NCI-H446 treated with DMSO at 0.1 percent for 48 hours (cell line): ENCODE measurements at places on chromosomes 1 and 21.

DNA sequence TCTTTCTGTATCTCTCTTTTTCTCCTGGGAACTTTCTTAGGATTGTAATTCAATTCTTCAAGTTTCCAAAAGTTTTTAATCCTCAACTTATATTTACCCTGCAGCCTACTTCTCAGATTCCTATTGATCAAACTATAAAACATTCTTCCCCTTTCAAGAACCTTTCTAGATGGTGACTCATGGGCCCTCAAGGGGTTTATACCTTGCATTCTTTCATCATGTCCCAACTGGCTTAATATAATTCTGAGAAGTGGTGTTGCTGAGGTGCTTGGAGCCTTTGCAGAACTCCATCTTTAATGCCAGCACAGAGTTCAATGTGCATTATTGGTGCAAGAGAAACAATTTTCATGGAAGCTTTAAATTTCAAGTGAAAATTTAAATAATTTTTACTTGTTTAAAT is 273.4 kb downstream of the VAV3 start:
- no peak for DNase-seq

DNA sequence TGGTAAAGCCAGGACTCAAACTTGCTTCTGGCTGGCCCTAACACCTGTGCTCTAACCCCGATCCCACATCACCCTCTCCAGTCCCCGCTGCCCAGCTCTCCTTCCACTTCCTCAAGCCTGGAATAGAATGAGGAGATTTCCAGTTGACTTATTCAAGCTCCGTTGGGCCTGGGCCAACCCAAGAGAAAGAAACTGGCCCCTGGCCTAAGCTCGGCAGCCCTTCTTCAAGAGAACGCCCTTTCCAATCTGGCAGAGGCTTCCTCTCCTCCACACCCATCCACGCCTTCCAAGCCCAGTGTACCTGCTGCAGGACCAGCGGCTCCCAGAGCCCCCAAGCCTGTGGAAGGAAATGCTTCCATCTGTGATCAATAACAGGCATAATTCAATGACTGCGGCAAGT is 51.9 kb downstream of the LRRN2 start:
- peak; percentile 88 for DNase-seq

DNA sequence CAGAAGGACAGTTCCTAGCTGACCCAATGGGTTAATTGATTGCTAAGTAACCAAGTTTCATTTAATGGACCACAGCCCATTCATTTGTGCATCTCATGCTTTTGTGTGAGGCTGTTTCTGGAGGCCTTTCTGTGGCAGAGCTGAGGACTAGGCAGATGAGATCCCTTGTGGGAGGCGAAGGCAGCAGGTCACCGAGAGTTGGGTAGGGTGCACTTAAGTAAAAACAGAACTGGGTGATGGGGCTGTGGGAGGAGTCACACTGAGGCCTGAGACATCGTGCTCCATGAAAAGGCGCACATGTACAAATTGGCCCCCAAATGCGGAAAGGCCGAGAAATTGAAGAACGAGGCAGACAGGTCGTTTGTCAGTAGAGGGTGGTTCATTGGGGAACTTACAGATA is 60.9 kb downstream of the S100B start:
- DNase-seq: no peak

GRCh38 chr1:147600119-147601111 is 59.1 kb downstream of the BCL9 start:
- DNase-seq: no peak

DNA sequence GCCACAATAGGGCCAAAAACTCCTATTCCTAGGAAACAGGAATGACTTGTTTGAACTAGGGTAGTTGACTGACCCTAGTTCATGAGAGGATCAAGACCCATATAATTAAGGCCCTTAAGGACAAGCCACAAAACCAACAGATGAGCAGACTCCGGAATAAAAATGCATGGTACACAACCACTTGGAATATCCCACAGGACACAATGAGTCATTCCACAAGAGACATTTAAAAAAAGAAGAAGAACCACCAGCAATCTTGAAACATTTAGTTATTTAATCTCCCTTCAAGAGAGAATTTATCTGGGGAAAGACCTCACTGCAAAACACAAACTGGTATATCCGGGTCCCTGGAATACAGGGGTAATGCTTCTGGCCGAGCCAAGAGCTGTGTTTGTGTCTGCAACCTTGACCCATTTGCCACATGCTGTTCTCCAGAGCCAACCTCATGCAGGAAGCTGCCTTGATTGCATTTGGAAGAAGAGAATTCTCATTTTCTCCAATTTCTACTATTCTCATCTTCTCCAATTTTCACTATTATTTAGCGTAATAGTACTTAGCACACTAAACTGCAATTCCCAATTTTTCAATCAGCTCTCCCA is 135.5 kb downstream of the TGFBR3 start:
- no peak for DNase-seq

DNA sequence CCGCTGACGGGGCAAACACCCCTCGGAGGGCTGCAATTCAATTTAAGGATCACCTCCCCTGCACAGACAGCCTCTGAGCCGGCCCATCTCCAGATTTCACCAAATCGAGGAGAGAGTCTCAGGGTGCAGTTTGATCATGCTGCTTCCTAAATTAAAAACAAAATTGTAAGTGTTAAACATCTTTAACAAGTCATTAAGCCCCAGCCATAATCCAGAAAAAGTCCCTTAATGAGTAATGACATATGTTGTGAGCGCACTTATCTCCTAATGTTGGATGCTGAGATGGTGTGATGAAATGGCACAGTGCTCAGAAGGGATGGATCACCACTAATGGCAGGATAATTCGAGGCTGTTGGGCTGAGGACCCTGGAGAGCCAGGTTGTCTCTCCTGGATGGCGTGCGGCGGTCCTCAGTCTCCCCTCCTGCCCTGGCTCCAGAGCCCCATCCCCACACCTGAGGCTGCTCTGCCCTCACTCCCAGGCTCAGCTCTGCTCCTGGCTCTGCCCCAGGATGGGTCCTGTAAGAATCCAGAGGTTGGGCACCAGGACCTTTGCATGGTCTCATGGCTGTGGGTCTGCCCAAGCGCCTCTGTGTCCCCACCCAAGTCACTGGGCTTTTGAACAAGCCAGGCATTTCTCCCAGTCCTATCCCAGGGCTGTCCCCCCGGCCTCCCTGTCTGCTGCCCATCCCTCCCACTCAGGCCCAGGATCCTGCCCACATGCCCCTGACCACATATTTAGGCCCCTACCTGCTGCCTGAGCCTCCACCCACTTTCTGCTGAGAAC is 224.4 kb upstream of the POU3F1 start:
- DNase-seq: no peak

DNA sequence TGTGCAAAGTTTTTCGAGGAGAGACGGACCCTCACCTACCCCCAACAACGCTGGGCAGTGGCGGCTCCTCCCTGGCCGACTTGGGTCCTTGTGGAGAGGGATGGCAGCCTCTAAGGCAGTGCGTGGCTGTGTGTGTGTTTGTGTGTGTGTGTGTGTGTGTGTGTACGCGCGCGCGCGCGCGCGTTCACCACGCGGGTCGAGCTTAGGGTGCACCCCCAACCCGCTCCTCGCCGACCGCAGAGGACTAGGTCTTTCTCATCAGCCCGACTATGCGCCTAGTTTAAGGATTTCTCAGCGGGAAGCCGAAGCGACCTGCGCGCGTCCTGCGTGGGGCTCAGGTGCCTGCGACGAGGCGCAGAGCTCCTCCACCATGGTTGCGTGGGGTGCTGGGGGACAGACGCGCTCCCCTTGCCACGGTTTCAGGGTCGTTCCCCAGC is 940 bp downstream of the SOX13 start:
- no peak for DNase-seq

- no peak for DNase-seq
These were observed 7.2 kb downstream of the HLCS start for GRCh38 chr21:36959020-36959835.

GRCh38 chr1:228321895-228322294 is 84.7 kb downstream of the TRIM11 start:
- DNase-seq: no peak

DNA sequence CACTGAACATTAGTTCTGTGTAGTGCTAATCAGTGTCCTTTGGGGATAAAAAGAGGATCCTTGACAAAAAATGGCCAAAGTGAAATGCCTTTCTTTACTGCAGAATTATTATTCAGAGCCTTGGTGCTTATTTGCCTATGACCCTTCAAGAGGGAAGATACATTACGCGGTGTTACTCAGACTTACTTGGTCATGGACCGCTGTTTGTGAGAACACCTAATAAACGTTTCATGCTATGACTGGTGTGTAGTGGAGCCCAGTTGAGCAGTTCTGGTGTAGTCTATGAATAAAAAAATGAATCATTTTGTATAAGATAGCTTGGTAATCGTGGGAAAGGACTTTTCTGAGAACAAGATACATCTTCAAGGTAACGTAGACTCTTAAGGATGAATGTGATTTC is 8.3 kb downstream of the NFYC start:
- no peak for DNase-seq

GRCh38 chr1:113534130-113534817 is 144.0 kb downstream of the MAGI3 start:
- DNase-seq: peak; percentile 86

DNA sequence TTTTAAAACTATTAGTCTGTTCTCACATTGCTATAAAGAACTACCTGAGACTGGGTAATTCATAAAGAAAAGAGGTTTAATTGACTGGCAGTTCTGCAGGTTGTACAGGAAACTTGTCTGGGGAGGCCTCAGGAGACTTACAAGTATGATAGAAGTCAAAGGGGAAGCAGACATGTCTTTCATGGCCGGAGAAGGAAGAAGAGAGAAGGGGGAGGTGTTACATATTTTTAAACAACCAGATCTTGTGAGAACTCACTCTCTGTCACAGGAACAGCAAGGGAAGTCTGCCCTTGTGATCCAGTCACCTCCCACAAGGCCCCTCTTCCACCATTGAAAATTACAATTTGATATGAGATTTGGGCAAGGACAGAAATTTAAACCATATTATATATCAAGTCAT is 55.9 kb downstream of the CLIC4 start:
- no peak for DNase-seq

GRCh38 chr1:58791106-58791505 is 7.3 kb upstream of the JUN start:
- no peak for DNase-seq

GRCh38 chr1:940107-941014 is 16.6 kb downstream of the SAMD11 start:
- peak; percentile 86 for DNase-seq

DNA sequence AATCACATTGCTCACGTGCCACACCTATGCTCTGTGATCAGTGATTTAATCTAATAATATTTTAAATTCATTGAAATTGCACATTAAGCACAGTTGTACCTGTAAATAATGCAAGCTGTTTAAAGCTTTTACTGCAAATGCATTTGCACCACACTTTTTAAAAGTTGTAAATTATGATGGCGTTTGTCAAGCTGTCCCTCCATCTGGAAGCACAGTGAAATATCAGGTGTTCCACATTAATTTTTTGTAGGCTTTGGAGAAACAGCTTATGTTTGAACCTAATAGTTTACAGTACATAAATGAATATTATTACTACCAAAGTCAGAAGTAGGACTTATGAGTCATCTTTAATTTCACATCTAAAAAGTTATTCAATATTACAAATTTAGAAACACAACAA is 3.0 kb upstream of the DPYD start:
- no peak for DNase-seq

DNA sequence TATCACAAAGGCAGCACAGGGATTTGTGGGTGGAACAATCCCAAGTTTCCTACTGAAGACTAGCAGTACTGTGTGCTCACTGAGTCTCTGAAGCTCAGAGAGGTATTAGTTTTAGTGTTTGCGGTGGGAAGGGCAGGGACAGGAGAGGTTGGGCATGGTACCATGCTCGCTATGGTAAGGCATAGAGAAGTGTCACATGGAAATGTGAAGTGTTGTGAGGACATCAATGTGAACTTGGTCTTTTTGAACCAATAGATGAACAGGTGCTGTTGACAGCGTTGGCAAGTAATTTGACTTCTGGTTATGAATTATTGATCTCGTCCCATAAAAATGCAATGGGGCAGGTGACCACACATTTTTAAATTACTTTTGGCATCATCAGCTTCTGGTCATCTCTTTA is 55.8 kb upstream of the ADAMTS1 start:
- DNase-seq: no peak

DNA sequence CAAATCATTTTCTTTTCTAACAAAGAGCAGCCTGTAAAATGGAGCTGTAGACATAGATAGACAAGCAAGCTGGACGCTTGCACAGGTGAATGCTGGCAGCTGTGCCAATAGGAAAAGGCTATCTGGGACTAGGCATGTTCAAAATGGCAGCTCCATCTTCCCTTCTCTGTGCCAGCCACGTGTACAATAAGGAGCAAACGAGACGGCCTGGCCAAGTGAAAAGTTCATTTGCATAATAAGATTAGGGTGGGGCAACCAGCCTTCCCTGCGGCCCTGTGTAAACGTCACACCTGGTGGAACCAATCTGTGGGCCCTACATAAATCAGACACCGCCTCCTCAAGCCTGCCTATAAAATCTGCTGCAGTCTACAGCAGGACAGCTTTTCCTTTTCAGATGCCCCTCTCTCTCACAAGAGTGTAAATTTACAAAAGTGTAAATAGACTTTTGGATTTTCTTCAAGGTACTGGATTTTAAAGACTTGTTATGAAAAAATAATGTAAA is 16.6 kb upstream of the EDEM3 start:
- DNase-seq: no peak

DNA sequence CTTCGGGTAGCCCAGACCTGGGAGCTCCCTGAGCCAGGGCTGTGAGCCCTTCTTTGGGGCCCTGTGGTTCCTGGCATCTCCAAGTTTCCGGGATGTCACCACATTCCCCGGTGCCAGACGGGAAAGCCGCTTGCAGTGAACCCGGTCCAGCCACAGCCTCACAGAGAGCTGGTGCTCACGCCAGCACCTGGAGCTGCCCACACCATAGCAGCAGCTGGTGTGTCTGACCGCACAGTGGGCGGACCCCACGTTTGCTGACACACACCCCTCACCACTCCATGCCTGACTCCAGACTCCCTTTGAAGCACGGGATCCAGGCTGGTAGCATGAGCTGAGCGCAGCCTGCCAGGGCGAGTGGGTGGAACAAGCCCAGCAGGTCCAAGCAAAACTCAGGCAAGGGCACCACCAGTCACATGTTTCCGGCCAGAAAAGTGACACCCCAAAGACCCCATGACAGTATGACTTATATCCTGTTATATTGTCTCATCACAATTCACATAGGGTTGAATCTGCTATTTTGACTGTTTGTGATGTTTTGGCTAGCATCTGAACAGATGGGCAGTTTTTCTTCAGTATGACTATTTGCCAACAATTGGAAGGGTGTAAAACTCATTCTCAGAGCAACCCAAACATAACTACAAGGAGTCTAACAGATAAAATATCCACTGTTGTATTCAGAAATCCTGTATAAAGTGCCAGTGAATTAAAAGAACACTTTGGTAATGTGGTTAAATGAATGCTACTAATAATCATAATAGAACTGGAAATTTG is 285.4 kb downstream of the SMYD3 start:
- DNase-seq: no peak

GRCh38 chr1:14777516-14778506 is 179.3 kb downstream of the KAZN start:
- no peak for DNase-seq

GRCh38 chr1:1528301-1529267 is 11.8 kb downstream of the TMEM240 start:
- DNase-seq: no peak

- no peak for DNase-seq
These were observed 99.6 kb upstream of the CACNA1E start for GRCh38 chr1:181383695-181384094.
